ENCODE measurements at places on chromosomes 2 and 18.
A peak's percentile ranks its signal among the peaks of the same experiment; 100 is the strongest.

DNA sequence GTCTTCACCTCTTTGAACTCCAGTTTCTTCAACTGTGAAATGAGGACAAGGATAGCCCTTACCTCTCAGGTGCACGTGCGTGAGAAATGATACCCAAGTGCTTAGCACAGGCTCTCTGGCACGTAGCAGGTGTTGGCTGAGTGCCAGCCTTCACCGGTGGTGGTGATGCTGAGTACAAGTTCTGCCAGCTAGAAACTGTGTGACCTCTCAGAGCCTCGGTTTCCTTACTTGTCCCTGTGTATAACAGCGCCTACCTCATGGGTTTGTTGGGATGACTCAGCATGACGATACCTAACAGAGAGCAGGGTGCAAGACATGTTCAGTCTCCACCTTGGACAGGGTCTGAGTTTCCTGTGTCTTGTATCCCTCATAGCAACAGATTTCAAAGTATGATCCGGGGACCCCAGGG is 205.1 kb downstream of the TNS1 start:
- DNase-seq: no peak

DNA sequence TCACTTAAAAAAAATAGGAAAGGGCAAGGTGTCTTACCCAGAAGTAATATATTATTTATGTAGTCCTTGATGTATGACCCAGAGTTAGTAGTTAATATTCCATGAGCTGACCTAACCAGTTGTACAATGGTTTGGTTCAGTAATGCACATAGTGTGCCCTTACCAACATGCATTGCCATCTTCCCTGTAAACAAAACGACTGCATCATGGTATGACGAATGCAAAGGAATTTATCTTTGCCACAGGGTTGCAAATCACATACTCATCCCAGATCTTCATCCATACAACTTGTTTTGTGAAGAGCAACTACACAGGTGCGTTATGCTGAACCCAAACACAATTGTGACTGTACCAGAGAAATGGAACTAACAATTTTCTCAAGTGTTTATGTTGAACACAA is 68.9 kb upstream of the ZSWIM2 start:
- no peak for DNase-seq

DNA sequence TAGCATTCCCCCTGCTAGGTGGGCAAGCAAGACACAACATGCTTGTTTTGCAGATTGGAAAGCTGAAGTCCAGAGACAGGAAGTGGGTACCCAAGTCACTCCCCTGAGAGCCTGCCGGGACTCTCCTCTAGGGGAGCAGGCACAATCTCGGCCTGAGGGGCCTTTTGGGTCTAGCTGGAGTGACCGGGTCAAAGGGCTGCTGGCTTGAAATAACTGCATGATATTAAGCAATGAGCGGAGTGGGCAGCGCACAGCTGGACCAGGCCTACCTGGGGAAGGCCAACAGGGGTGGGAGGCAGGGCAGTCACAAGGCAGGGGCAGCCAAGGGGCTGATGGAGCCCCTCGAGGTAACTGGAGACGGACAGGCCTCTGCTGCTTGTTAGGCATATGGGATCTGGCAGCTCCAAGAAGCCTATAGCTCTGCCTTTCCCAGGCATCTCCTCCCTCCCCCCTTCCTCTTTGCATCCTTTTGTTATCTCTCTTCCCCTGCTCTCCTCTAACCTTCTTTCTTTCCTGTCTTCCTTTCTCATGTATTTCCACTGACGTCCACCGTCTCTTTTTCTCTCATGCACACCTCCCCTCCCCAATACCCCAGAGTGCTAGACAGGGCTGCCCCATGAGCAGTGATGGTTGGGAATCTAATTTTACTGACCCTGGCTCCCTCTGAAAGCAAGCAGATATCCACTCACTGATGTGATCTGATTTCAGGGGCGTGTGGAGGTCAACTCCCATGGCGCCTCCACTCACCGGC is 237.5 kb downstream of the LOXHD1 start:
- no peak for DNase-seq

DNA sequence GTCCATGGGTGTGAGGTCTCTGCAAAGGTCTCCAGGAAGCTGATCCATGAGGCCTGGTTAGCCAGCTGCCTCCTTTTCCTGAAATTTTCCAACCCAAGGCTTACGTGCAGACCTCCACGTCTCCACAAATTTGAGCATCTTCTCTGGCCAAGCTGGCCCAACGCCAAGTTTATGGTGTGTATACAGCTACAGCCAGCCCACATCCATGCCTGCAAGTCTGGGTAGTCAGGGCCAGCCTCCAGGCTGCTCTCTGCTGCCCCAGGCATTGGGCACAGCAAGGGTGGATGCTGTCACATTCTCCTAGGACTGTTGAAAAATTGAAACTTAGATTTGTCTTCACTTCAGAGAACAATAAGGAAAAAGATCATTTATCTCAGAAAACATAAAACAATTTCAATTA is 525.5 kb upstream of the CHAC2 start:
- no peak for DNase-seq

DNA sequence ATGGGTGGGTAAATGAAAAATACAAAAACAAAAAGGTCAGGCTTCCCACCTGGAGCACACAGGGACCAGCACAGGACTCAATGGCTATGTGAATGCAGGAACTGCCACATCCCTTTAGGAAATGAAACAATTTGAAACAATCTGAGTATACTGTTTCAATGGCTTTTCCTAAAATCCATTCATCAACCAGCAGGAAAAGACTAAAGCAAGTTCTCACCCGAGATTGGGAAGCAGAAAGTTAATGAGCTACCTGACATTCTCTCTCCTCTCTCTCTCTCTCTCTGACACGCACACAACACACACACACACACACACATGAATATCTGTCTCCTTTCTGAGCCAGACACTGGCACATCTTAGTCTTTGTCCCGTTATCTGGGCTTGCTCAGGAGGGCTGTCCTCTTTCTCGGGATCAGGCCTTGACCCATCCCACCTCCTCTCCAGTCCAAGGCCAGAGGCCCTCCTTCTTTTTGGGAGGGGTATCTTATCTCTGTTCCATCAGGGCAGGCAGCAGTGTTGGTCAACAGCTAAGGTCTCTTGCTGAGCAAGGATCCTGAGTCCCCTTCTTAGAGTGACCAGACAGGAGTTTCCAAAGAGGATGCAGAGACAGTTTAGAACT is 11.6 kb upstream of the LRRFIP1 start:
- DNase-seq: no peak

- peak; percentile 32 for DNase-seq
Observed at GRCh38 chr18:62788876-62789275, 73.5 kb downstream of the PHLPP1 start.

DNA sequence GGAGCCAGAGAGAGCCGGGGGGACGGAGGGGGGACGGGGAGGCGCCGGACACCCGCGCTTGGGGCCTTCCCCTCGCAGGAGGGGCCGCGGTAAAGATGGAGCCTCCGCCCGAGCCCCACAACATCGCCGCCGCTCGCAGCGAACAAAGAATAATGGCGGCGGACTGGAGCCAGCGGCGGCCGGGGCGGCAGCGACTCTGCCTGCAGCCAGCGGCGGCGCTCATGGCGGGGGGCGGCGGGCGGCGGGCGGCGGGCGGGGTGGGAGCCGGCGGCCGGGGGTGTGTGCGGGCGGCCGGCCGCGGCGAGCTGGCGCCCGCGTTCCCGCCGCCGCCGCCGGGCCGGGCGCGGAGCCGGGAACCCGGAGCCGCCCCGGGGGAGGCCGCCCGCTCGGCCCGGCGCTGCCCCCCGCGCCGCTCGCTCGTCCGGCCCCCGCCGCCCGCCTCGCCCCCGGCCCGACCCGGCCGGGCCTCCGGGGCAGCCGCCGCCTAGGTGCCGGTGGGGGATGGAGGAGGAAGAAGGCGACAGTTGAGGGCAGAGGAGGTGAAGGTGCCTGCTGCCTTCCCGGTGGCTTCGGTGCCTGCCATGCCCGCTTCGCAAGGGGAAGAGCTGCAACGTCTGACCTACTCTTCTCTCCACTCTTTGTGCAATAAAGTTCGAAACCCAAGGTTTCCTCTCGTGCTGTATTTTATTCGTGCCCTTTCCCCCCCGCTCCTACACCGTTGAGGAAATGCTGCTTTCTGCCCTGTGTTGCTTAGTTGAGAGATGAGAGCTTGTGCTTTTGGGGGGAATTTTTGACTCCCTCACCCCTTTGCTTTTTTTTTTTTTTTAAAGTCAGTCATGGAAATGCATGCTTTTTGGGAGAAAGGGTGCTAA is 634 bp downstream of the CREB1 start:
- DNase-seq: no peak

GRCh38 chr2:73418343-73418742 is 32.7 kb downstream of the ALMS1 start:
- peak; percentile 87 for DNase-seq

- DNase-seq: peak; percentile 79
Observed at GRCh38 chr2:191304939-191305875, 60.0 kb downstream of the MYO1B start.

GRCh38 chr2:201233192-201233811 is 27.0 kb upstream of the CASP8 start:
- no peak for DNase-seq

DNA sequence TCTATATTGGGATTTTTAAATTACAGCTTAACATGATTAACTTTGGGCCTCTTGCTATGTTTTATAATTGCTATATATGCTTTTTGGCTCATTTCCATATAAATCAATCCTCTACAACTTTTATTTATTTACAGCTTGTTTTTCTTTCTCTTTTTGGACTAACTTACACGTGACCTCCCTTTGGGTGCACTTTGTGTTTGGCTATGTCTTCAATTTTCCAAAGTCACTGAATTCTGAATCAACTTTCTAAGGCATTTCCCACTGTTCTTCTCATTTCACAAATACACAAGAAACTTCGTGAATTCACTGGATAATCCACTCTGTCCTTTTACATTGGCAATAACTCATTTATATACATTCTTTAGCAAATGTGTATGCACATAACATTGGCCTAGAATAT is 5.4 kb upstream of the CPS1 start:
- DNase-seq: no peak

GRCh38 chr18:76380791-76381405 is 114.1 kb downstream of the ZNF516 start:
- DNase-seq: no peak

DNA sequence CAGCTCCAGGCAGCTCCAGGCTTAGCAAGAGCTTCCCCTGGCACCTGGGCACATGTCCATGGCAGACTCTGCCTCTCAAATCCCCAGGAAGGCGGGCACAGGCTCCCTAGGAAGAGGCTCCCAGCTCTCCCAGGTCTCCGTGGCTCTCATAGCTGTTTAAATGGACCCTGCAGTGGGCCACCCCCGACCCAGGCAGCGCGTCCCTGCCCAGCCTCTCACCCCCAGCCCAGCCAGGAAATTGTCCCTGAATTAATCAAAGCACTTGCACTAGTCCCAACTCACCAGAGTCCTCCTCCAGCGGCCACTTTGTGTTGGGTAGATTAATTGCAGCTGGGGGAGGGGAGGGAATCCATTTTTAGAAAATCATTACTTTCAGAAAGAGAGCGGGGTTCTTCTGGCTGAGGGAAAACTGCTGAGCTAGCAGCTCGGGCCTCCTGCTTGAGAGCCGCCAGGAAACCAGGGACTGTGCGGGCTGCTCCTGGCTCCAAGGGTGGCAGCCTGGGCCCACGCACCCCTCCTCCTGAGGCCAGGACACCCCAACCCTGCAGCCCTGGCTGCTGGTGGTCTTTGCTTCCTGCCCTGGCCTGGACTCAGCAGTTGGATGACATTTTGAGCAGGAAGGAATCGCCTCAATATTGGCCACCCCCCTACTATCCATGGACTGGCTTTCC is 36.0 kb downstream of the SMAD7 start:
- DNase-seq: no peak

GRCh38 chr2:74083750-74084149 is 64.0 kb downstream of the BOLA3 start:
- DNase-seq: no peak

- DNase-seq: peak; percentile 44
Observed at GRCh38 chr2:72745679-72746368, 80.0 kb downstream of the EXOC6B start.

DNA sequence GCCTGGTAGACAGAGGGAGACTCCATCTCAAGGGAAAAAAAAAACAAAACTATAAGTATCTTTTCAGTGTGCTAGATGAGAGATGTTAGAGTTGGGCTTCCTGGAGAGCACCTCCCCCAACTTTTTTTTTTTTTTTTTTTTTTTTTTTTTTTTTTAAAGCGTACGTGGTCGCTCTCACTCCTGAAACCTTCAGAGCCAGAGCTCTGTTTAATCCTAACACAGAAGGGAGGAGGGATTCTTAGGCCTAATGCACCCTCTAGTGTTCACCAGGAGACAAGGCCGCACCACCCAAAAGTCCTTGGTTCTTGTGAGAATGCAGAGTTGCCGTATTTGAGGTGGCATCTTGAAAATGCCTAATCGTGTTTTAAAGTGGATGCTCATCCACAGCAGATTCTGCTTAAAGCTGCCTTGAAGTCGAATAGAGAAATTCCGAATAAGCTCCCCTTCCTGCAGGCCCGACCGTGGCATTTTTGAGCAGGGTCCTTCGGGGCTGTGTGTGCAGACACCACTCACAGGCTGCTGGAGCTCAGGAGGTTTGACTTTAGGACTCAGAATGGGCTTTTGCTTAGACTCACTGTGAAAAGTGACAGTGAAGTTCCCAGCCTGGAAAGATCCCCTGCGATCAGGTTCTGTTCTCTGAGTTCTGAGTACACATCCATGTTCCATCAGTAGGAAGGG is 252.6 kb downstream of the AGAP1 start:
- DNase-seq: peak; percentile 62

- DNase-seq: no peak
Observed at GRCh38 chr2:30620102-30620501, 173.1 kb downstream of the LCLAT1 start.

DNA sequence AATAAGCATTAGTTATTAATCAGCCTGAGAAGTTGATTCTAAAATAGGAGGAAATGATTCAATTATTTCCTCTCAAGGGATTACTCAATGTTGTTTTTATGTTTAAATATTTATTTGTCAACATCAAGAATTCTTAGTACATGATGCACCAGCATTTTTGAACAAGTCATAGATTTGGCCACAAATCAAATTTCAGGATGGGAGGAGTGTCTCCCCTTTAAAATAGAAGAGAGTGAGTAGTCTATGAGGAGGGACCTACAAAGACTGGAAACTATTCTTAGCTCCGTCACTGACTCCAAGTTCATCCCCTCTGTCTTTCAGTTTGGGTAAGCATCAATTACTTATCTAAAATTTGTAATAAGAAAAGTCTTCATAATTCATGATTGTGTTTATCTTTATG is 18.6 kb upstream of the IL18R1 start:
- DNase-seq: no peak

GRCh38 chr2:63764630-63765029 is 77.1 kb upstream of the UGP2 start:
- DNase-seq: no peak

DNA sequence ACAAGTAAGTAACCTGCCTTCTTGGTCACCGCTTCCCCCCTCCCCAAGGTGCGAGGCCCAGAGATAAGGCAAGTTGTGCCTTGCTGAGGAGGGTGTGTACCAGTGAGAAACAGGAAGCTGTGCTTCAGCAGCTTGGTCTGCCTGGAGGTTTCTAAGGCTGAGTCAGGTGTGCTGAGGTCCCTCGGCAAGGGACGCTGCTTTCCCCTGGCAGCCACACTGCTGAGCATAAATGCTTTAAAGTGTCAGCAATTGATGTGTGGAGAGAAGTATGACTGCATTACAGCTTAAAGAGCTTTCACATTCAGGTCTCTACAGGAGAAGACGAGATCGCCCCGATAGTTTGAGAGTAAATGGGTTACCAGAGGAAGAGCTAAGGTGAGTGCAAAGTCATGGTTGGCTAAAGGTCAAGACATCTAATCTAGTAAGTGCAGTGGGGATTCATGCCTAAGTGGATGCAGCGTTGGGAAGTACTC is 86.9 kb downstream of the LIMS1 start:
- DNase-seq: no peak

Data from AG09309 (cell line).